ENCODE measurements at places on chromosomes 2 and 18.

- DNase-seq, result no peak
- no peaks in the 10 kb centered on the region for H3K36me3 ChIP-seq
- H3K27me3 ChIP-seq, result no peaks in the 10 kb centered on the region
- peaks cover 26% of the 10 kb centered on the region for H3K4me1 ChIP-seq
Observed at GRCh38 chr18:13372531-13372951, 154.0 kb downstream of the LDLRAD4 start.

DNA sequence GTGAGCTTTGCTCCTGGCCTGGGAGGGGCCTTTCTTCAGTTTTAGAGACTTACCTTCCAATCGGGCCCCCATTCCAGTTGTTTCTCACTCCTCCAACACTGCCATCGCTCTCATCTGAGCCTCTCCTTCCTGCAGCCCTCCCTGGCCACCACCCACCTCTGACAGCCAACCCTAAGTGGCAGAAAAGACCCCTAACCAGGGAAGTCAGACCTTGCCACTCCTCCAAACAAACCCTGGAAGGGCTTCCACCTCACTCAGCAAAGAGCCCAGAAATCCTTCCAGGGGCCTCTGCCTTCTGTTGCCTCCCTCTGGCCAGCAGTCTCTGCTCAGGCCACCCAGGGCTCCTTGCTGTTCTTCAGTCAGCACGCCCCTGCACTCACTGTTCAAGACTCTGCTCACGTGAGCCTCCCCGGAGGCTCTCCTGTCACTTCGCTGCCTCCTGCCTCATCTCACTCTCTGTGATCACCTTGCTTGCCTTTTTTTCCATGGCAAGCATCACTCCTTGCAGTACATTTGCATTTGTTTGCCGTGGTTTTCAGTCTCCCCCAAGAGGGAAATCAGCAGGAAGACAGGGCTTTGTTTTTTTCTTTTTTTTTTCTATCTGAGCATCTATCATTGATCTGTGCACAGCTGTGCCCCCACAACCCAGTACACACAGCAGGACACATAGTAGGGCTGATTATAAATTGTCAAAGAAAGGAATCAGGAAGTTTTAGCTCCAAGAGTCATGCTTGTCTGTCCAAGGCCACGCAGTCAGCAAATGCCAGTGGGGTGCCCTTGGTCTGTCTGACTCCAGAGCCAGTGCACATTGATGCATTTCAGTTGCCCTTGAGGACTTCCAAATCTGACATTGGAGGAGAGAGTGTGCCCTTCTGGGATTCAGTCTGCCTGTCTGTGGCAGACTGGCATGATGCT is 83.9 kb downstream of the INHBB start:
- H3K27me3 ChIP-seq, result no peaks in the 10 kb centered on the region
- no peak overlapping the region for H3K4me3 ChIP-seq
- H3K4me1 ChIP-seq, result peaks cover under 1% of the 10 kb centered on the region

DNA sequence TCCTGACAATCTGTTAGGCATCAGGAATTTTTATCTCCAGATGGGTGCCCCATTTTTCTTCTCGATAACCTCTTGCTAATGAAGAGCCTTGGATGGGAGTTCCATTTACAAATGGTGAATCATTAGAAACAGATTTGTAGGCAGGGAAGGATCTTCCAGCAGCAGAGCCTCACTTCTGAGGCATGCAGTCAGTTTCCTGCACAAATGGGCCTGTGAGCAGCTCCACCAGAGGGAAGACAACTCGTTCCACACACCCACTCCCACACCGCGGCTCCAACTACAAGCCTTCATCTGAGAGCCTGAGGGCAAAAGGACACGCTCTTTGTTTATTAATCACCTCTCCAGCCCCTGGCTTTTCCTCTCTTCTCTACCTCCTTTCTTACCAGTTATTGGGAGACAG is 108.5 kb downstream of the CTAGE1 start:
- no peak overlapping the region for H3K27ac ChIP-seq
- no peaks in the 10 kb centered on the region for H3K27me3 ChIP-seq
- H3K36me3 ChIP-seq, result no peaks in the 10 kb centered on the region
- DNase-seq, result no peak
- H3K4me3 ChIP-seq, result no peak overlapping the region

- H3K4me3 ChIP-seq, result no peak overlapping the region
- no peaks in the 10 kb centered on the region for H3K27me3 ChIP-seq
- H3K4me1 ChIP-seq, result peaks cover 20% of the 10 kb centered on the region
- peak overlapping the region; percentile 48 for H3K27ac ChIP-seq
- DNase-seq, result no peak
- no peaks in the 10 kb centered on the region for H3K36me3 ChIP-seq
Observed at GRCh38 chr2:187527262-187527661, 27.0 kb downstream of the TFPI start.

DNA sequence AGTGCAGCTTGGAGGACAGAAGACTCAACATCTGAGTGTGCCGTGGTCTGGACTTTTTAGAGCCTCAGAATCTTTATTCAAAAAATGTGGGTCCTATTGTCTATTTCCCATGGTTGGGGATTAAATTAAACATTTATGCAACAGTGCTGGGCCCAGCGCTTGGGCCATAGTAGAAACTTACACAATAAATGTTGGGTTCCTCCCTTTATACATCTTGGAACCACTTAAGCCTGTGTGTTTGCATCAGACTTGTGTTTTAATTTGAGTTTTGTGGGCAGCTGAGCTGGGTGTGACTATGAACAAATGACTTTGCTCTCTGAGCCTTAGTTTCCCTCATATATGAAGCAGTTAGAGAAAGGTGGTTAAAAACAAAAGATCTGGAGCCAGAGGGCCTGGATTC is 56.6 kb downstream of the THNSL2 start:
- H3K36me3 ChIP-seq, result no peaks in the 10 kb centered on the region
- DNase-seq, result no peak
- H3K4me3 ChIP-seq, result no peak overlapping the region
- H3K27me3 ChIP-seq, result no peaks in the 10 kb centered on the region
- H3K27ac ChIP-seq, result no peak overlapping the region

Measured in vagina (tissue), 2 donors.